T-helper 17 cell (primary cell): ENCODE measurements at places on chromosomes 12 and 14. TPM values are rescaled to one million over a fixed set of nuclear protein-coding genes. Genes with fewer than 3 reads are reported as not detected.

Gene SALL2
- total RNA-seq = 1.9 TPM

Gene NANOG
- total RNA-seq = not detected

Gene TAS2R46
- total RNA-seq = 1.2 TPM

Gene TRPV4
- total RNA-seq = not detected

Gene HCAR1
- not detected for total RNA-seq

Gene C12orf42
- total RNA-seq = 3.3 TPM

Gene OAS3
- 26.6 TPM for total RNA-seq

Gene KCNMB4
- 0.75 TPM for total RNA-seq

Gene UNC79
- not detected for total RNA-seq

Gene CIROP
- not detected for total RNA-seq

Gene POTEM
- not detected for total RNA-seq

Gene CISTR
- not detected for total RNA-seq

Gene SMARCD1
- 74.0 TPM for total RNA-seq

Gene NUAK1
- 0.05 TPM for total RNA-seq

Gene CAPS2
- 2.2 TPM for total RNA-seq

Gene BHLHE41
- total RNA-seq = 0.37 TPM

Gene ENDOU
- not detected for total RNA-seq

Gene PAWR
- total RNA-seq = 4.3 TPM

Gene ARHGEF40
- 17.3 TPM for total RNA-seq

Gene SRRM4
- not detected for total RNA-seq

Gene KRT79
- not detected for total RNA-seq

Gene EXOC5
- 31.5 TPM for total RNA-seq

Gene TSPAN11
- total RNA-seq = not detected

Gene SLCO1B1
- total RNA-seq = not detected

Gene LMNTD1
- not detected for total RNA-seq

Gene TAS2R13
- 1.2 TPM for total RNA-seq

Gene TRIAP1
- 18.6 TPM for total RNA-seq

Gene MAP3K9
- 9.1 TPM for total RNA-seq

Gene PAX9
- not detected for total RNA-seq

Gene SMIM41
- not detected for total RNA-seq

Gene C14orf132
- 2.8 TPM for total RNA-seq

Gene PIWIL1
- not detected for total RNA-seq

Gene DNAH10
- total RNA-seq = 0.25 TPM

Gene OAS2
- total RNA-seq = 45.3 TPM

Gene SLC35F4
- not detected for total RNA-seq

Gene ITGB7
- total RNA-seq = 367 TPM

Gene KLRC2
- not detected for total RNA-seq

Gene A2M
- not detected for total RNA-seq

Gene KRT2
- total RNA-seq = not detected

Gene P2RX7
- 10.4 TPM for total RNA-seq

Gene PLD4
- total RNA-seq = 4.0 TPM

Gene TRIM9
- total RNA-seq = 0.07 TPM

Gene C1QL4
- total RNA-seq = not detected

Gene HOXC10
- total RNA-seq = not detected

Gene TMEM19
- total RNA-seq = 11.8 TPM

Gene TAS2R10
- total RNA-seq = not detected

Gene SERPINA9
- not detected for total RNA-seq

Gene CCDC197
- not detected for total RNA-seq
